Stimulated activated CD4-positive, alpha-beta T cell treated with anti-CD3 and anti-CD28 coated beads, Interleukin-1b, Interleukin-23, amount 100 ng/mL, for 24 hours (primary cell): ENCODE measurements at places on chromosomes 1 and 21.

DNA sequence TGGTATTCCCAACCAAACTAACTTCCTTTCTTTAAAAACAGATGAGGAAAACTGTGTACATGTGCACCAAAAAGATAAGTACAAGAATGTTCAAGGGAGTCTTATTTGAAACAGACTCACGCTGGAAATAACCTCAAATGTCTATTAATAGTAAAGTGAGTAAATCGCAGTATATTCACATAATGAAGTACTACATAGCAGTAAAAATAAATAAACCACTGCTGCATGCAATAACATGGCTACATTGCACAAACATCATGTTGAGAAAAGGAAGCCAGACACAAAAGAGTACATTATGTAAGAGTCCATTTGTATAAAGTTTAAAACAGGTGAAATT lies 5.2 kb upstream of the DENND2D start:
- DNase-seq, result no peak

DNA sequence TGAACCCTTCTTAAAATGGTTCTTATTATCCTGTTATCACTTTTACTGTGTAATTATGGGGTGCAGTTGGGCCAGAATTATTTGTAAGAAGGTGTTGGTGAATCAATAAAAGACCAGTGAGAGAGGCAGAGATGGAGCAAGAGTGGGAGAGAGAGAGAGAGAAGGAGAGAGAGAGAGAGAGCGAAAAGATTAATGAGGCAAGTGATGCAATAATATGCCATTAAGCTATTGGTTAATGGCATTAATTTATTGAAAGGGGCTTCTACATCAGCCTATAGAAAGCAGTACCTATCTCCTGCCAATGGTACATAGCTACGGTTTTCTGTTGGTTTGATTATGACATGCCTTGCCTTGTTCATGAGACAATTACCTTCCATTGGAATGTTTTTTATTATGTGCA lies 388.7 kb downstream of the RPS6KC1 start:
- DNase-seq, result no peak

GRCh38 chr1:119435052-119435451 lies 20.1 kb downstream of the HSD3B2 start:
- no peak for DNase-seq

DNA sequence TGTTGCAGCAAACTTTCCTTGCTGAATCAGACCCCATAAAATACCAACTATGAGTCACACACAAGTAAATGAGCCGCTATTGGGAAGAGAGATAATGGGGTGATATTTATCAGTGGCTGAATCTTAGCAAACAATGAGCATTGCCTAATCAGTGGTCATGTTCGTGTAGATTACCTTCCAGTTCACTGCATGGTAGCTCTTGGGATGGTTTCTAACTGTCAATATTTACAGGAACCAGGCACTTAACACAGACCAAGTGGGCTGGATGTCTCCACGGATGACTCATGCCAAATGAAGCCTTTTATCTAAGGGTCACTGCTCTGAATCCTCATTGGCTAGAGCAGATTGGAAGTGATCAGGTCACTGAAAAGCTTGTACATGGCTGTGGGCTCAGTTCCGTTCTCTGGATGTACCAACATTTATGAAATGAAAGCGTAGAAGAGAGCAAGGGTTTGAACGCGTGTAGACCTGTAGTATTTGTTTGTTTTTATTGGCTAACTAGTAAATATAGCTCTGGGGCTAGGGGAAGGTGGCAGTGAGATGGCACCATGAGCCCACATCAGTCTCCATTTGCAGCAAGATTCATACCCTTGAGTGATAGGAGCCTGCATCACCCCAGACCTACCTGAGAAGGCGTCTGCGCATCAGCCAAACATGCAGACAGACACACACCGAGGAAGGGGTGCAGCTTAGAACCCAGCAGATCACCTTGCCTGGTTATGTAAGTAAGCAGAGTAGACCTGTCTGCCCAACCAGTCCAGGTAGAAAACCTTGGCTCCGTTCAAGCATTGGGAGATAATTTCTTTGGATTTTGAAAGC lies 153.3 kb downstream of the TOMM20 start:
- DNase-seq, result no peak

DNA sequence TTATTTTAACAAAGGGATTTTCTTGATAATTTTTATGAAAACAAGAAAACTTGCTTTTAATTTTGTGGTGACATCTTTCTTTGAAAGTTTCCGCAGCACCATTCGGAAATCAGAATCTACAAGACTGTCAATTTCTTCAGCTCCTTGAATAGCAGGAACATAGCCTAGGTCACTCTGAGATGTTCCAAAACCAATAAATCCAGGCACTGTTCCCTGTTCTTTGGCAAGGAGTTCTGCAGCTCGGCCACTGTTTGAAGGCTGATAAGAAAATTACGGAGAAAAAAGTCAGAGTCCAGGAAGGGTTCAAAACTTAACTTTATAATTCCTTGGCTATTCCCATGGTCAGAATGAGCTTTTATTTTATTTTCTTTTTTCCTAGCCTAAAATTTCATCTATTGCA lies 6.0 kb downstream of the LTN1 start:
- DNase-seq, result no peak

DNA sequence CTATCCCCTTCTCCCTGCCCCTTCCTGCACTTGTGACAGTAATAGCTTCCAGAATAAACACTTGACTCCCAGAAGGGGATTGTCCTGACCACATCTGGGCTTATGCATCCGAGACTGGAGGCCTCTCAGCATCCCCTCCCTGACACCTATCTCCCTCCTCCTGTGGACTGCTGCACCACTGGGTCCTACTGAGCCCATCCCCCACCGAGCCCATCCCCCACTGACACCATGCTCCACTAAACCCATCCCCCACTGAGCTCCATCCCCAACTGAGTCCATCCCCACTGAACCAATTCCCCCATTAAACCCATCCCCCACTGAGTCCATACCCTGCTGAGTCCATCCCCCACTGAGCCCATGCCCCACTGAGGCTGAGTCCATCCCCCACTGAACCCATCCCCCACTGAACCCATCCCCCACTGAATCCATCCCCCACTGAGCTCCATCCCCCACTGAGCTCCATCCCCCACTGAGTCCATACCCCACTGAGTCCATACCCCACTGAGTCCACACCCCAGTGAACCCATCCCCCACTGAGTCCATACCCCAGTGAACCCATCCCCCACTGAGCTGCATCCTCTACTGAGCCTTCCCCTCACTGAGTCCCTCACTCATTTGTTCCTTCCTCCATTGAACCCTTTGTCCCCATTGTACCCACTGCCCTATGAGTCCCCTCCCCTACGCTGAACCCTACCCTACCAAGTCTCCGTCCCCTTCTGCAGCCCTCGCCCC lies 5.6 kb downstream of the PDZK1IP1 start:
- DNase-seq, result no peak

DNA sequence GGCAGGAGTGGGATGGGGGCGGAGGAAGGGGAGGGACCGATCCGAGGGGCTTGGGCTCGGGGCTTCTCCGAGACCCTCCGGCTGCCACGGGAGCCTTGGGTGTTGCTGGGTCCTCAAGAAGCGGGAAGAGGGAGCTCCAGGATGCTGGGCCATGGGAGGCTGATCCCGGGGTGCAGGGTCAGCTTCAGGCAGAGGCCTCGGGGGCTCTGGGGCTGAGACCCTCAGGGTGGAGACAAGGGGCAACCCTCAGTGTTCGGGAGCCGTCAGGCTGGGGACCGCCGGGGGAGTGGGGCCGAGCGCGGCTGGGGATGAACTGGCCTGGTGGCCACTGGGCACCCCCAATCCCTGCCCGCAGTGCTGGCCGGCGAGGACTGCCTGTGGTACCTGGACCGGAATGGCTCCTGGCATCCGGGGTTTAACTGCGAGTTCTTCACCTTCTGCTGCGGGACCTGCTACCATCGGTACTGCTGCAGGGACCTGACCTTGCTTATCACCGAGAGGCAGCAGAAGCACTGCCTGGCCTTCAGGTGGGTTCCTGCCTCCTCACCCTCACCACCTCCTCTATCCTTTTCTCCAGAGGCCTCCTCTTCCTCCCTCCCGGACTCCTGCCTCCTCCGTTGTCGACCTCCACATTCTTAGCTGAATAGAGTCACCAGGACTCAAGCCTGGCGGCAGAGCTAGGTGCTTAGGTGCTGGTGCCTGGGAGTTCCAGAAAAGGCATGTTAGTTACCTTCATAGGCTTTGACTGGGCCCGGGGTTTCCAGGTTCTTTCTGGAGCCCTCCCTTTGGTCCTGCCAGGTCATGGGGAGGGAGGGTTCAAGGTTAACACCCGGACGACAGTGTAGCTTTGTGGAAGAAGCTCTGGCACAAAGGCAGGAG lies 631 bp downstream of the SHISA4 start:
- no peak for DNase-seq

GRCh38 chr1:107682467-107682866 lies 282.5 kb downstream of the VAV3 start:
- DNase-seq, result no peak

- DNase-seq, result no peak
These were observed 53.2 kb downstream of the SPSB1 start for GRCh38 chr1:9345922-9346321.

DNA sequence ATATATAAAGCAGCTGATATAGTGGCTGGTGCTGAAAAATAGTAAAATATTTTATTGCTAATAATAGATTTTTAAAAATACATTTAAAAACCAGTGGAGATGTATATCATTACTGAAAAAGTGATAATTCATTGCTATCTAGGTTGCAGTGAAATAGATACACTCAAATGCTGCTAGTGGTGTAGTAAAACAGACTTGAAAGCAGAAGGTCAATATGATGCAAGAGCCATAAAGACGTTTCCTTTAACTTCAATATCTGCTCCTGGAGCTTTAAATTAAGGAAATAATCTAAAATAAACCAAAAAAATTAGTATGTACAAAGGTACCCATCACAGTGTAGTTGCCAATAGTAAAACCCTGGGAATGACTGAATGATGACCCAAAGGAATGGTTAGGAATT lies 26.2 kb downstream of the RHEX start:
- no peak for DNase-seq

- DNase-seq, result no peak
These were observed 85.3 kb upstream of the SSX2IP start for GRCh38 chr1:84775535-84775920.

- DNase-seq, result no peak
These were observed 38.0 kb upstream of the KCTD3 start for GRCh38 chr1:215529111-215529510.

DNA sequence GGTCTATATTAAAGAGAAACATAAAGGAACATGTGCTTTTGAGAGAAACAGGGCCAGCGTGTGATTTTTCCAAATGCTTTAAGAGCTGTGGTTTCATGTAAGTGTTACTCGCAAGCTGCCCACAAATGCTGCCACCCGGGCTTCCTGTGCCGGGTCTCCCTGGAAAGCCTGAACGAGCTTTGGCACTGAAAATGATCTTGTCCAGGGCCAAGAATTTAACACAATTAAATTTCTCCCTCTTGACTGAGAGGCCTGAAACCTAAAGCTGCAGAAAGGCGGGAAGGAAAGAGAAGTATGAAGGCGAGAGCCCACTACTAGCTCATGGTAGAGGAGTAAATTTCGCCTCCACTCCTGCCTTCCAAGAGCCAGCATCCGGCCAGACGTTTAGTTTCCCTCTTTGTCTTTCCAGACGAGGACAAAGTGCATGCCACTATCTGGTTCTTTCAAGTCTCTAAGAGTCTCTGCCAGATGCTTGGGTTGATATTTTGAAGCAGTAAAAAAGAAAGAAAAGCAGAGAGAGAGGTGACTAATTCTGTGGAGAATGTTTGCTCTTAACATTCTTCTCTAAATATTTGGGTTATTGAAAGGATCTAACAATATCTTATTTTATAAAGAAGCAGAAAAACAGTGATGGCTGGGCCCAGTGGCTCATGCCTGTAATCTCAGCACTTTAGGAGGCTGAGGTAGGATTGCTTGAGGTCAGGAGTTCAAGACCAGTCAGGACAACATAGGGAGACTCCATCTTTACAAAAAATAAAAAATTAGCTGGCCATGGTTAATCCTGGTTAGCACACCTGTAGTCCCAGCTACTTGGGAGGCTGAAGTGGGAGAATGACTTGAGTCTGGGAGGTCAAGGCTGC lies 100.0 kb upstream of the HNRNPU start:
- no peak for DNase-seq

- DNase-seq, result peak; percentile 38
These were observed 6.3 kb downstream of the TMEM234 start for GRCh38 chr1:32215629-32216480.

DNA sequence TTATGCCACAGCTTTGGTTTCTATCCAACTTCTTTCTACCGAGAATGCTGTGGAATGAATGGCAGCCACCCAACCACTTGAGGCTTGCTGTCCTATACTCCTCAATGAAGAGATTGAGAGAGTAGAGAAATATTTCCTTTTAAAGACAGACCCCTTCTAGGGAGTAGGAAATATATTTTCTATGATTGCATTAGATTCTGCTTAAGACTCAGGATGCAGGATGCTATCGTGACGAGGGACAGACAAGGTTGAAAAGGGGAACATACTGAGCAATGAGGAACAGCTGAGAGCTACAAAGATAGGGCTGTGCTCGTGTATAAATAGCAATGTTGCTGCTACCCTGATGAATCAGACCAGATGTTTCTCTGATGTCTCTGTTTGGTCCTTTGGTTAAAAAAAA lies 7.1 kb upstream of the RASAL2 start:
- no peak for DNase-seq
